Daoy (cell line): ENCODE measurements at places on chromosomes 1 and 21. TPM values are rescaled to one million over a fixed set of nuclear protein-coding genes. Genes with fewer than 3 reads are reported as not detected.

DNA sequence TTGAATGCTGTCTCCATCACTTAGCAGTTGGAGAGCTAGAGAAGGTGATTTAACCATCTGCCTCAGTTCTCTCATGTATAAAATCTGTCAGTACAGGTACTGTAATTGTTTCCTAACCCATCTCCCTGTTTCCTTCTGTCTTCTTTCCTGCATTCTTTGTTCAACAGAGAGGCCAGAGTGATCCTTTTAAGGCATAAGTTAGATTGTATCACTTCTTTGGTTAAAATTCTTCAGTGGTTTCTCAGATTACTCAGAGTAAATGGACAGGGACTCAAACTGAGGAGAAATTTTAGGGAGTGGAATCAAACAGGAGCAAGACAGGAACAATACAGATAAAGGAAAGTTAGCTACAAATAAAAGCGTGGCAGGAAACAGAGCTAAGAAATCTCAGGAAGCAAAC is 45.2 kb upstream of the SSX2IP start:
- DNase-seq: no peak

Gene CASQ2
- total RNA-seq: 0.29 TPM in 1 of 2 replicates, not detected in the other

GRCh38 chr1:234326497-234327366 is 46.5 kb upstream of the COA6 start:
- DNase-seq: peak; percentile 60

- peak; percentile 10 for DNase-seq
These were observed 91.3 kb downstream of the DENND1B start for GRCh38 chr1:197683895-197684553.

- DNase-seq: no peak
These were observed 5.3 kb upstream of the RGS7 start for GRCh38 chr1:241362350-241362749.

DNA sequence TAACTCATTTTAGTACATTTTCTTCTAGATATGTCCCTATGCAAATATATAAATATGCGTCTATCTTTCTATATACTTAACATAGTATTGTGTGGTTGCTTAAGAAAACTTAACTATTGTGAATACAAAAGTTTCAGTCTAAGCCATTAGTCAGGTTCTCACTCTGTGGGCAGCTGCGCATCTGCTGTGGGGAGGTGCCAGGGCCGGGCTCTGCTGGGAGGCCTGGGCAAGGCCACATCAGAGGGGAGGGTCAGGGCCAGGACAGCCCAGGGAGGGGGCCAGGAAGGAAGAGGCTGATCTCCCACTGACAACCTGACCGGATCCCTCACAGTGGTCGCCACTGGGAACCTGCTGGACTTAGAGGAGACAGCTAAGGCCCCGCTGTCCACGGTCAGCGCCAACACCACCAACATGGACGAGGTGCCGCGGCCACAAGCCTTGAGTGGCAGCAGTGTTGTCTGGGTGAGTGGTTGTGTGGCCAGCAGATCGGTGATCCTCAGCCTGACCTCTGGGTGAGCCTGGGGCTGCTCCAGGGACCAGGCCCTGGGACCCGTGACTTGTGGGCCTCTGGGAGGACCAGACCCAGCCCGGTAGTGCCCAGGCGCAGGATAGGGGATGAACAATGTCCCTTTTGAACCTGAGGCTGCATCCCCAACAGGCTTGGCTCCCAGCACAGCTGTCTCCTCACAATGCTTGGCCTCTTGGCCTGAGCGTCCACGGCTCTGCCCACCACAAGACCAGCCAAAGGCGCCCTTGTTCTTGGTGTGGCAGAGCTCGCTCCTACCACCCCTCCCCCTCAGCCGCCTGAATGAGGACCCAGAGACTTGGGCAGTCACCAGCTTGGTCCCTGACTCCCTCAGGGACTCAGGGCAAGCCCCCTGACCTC is 20.2 kb downstream of the LDLRAP1 start:
- no peak for DNase-seq

GRCh38 chr1:204480515-204480914 is 14.1 kb downstream of the PIK3C2B start:
- DNase-seq: no peak

Gene LCE1F
- not detected in 2 replicates for total RNA-seq

Gene SELP
- not detected in 2 replicates for total RNA-seq

DNA sequence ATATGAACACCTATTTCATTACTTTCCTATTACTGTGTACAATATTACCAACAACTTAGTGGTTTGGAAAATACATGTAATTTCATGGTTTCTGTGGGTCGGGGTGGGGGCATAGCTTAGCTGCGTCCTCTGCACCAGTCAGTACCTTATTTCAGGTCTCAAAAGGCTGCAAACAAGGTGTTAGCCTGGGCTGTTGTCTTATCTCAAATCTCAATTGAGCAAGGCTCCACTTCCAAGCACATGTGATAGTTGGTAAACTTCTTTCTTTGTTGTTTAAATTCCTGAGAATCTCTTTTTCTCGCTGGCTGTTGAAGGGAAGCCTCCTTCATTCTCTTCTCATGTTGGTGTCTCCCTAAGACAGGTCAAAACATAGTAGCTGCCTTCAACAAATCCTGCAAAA is 485.4 kb downstream of the AMY1C start:
- no peak for DNase-seq

GRCh38 chr1:154819628-154820590 is 50.2 kb downstream of the KCNN3 start:
- DNase-seq: peak; percentile 34

Gene MANEAL
- 2.6 and 4.4 TPM in 2 replicates for total RNA-seq

GRCh38 chr1:96999191-96999590 is 277.6 kb downstream of the PTBP2 start:
- no peak for DNase-seq

GRCh38 chr21:35303085-35303484 is 254.0 kb upstream of the RUNX1 start:
- peak; percentile 81 for DNase-seq

DNA sequence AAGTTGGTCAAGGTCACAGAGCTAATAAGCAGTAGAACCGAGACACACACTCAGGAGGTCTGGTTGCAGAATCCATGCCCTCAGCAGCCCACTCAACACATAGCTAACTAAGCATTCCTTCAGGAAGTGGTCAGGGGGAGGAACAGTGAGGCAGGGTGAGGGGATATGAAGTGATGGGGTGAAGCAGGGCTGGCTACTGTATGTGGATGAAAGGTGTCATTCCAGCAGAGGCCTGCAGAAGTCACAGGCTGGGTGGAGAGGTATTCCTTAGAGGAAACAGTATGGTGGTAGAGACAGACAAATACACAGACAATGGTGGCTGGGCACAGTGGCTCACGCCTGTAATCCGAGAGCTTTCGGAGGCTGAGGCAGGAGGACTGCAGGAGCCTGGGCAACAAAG is 14.1 kb downstream of the TMCO4 start:
- no peak for DNase-seq

DNA sequence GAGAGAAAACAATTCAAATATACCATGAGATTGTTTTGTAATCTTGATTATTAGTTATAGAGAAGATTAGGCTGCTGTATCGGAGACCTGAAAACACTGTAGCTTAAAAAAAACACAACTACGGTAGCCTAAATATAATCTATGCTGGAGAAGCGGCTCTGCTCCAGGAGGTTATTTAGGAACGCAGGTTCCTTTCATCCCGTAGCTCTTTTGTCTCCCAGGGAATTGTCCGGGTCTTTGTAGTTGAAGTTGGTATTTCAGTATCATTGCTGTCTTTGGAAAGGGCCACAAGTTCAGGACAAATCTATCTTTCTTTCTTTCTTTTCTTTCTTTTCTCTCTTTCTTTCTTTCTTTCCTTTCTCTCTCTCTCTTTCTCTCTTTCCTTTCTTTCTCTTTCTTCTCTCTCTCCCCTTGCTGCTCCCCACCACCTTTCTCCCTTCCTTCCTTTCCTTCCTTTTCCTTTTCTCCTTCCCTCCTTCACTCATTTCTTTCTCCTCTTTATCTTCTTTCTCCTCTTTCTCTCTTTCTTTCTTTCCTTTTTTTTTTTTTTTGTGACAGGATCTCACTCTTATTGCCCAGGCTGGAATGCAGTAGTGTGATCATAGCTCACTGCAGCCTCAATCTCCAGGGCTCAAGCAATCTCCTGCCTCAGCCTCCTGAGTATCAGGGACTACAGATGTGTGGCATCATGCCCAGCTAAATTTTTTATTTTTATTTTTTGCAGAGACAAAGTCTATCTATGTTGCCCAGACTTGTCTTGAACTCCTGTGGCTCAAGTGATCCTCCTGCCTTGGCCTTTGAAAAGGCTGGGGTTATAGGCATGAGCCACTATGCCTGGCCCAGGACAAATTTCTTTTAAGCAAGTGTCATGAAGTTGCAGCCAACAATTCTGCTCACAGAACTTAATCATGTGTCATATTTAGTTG is 10.9 kb upstream of the NFIA start:
- DNase-seq: no peak

DNA sequence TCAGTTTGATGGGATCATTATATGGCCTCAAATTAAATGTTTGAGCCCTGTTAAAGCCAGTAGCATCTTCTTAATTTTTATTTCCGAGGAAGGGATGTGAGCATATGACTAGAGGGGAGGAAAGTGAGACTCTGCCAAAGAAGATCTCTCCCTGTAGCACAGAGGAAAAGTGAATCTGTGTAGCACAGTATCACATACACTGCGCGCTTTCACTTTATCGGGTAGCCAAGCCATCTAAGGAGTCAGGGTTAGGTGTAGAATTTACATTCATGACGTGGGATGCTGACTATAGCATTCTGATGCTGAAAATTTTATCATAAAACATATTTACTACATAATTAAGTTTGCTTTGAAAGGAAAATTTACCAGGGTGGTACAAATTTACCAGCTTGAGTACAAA is 24.0 kb downstream of the LRRC8D start:
- no peak for DNase-seq

GRCh38 chr1:10665930-10666850 is 130.3 kb downstream of the CASZ1 start:
- no peak for DNase-seq

Gene KRTAP13-2
- total RNA-seq: not detected in 2 replicates

DNA sequence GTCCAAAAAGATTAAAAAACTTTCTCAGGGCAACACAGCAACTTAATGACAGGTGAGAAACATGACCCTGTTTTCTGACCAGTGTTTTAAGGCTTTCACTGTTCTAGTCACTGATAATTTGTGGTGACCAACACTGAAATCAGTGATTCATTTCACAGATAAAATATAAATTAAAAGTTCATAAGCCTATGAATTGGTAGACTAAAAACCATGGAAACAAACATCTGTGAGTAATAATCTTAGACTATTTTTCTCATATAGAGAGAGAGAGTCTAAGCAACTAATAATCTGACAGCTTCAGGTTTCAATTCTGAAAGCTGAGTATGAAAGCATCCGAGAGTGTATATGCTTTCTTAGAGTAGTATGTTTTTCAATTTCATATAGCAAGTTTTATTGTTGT is 536.9 kb downstream of the ADGRL2 start:
- DNase-seq: no peak

DNA sequence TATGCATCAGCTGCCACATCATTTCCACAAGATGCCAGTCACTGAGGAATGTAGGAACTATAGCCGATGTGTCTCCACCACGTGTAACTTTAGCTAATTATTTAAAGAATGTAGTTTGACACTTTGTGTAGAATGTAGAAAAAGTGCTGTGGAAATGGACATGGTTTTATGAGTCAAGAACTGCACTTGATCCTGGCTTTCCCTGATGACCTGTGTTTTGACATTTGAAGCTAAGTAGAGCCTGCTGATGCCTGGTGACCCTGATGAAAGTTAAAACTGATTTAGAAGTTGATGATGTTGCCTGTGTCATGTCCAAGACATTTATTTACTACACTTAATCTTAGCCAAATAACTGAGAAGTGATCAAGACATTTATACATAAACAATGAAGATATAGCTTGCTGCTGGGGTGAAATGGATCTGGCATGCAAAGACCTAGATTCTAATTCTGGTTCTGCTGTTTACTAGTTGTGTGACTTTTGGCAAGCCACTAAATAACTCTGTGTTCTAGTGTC is 4.4 kb upstream of the OSBPL9 start:
- no peak for DNase-seq

DNA sequence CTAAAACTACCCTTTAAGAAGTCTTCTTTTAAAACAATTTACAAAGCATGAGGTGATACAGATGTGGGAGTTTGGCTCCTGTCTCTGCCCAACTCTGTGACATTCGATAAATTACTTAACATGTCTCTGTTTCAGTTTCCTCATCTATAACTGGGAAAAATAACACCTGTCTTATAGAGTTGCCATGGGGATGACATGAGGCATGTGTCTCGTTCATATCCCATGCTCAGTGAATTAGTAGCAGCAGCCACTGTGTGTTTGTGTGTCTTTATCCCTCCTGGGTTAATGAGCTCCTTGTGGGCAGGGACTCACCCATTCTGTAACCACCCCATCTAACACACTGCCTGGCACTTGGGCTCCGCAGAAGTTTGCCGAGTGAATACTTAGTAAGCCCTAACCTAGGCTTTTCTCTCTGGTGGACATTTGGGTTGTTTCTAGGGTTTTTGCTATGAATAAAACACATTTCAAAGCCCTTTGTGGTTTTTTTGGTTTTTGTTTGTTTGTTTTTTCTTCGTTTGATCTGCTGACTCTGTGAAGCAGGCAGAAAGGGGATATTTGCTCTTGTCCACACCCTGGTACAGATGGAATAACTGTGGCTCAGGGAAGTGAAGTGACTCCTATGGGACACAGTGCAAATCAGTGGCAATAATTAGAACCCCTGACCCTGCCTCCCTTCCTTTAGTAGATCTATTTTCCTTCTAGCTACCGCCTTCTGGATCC is 797 bp upstream of the KCNJ9 start:
- DNase-seq: no peak

- DNase-seq: no peak
These were observed 148.5 kb downstream of the DHRS3 start for GRCh38 chr1:12469493-12469892.

GRCh38 chr1:11550664-11551283 is 71.8 kb downstream of the DISP3 start:
- peak; percentile 85 for DNase-seq

- DNase-seq: no peak
These were observed 9.5 kb downstream of the MTHFR start for GRCh38 chr1:11796036-11796828.

Gene IL12RB2
- 0.57 and 0.80 TPM in 2 replicates for total RNA-seq

Gene IL22RA1
- not detected in 2 replicates for total RNA-seq

GRCh38 chr1:175195281-175195680 is 2.7 kb upstream of the KIAA0040 start:
- DNase-seq: no peak

GRCh38 chr1:229466887-229467286 is 33.0 kb upstream of the ACTA1 start:
- no peak for DNase-seq
